ENCODE measurements at places on chromosomes 11 and 22.

DNA sequence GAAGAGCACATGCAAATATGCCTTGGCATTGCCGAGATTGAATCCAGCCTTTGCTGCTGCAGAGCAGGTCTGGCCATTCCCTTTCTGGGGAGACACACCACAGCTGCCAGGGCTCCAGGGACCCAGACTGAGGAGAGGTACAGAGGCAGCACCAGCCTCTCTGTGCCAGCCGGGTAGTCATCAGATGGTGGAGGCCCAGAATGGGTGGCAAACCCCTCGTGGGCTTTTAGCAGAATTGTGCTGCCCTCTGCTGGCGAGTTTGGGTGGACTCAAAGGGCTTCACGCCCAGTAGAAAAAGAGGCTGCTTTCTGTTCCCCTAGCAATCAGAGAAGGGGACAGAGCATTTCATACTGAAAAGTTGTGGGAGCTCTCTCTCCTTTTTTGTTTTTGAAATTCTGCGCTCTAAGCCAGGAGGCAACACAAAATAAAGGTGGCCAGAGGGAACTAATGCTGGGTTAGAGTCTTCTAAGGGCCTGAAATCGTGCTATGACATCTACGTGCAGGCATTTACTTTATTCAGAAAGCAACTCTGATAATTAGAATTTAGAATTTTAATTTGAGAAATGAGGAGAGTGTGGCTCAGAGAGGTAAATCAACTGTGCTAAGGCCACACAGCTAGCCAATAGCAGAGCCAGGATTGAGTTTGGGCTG lies 158.8 kb upstream of the NAV2 start:
- DNase-seq = peak; percentile 68

GRCh38 chr22:31750365-31751284 lies 693 bp upstream of the PRR14L start:
- no peak for DNase-seq

- DNase-seq = peak; percentile 40
Measured at GRCh38 chr11:40797981-40798380, 661.5 kb downstream of the LRRC4C start.

DNA sequence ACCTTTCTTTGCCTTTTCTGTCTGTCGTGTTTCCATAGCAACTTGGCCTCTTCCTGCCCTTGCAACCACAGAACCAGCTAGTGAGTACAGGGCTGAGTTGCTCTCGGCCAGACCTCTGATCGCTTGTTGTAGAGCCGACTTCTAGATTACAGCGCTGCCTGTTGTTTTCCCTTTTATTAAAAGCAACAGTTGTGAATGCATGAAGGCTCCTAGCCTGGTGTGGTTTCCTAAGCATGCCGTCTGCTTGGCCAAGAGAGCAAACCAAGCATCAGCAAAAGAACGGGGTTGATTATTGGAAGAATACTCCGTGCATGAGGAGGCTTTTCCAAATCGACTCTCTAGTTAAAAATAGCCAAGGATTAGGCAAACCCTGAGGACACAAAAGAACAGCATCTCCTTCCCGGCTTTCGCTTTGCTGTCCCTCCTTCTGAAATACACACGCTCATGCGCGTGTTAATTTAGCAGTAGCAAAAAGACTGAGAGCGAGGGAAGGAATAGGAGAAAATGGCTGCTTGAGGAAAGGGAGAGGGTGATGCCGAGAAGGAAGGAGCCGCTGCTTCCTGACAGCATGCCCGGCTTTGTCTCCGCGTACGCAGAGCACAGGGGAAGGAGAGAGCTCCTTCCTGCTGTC lies 71.5 kb upstream of the TTC12 start:
- DNase-seq = peak; percentile 74

GRCh38 chr11:124174001-124174583 lies 9.1 kb upstream of the OR10D3 start:
- DNase-seq = peak; percentile 47

DNA sequence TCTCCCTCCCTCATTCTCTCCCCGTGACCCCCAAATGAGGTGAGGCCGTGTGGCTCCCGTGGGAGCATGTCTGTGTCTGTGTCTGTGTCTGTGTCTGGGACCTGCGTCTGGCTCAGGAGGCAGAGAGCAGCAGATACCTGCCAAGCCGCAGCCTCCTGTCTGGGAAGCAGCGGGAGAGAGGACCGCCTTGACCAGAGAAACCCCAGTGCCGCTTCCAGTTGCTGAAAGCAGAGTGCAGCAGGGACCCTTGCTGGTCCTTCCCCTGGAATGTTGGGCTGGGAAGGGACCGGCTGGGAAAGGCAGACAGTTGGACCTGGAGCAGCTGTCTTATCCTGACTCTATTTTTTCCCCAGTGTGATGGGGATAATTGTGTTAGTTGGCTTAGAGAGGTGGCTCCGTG lies 525 bp downstream of the CSDC2 start:
- no peak for DNase-seq

DNA sequence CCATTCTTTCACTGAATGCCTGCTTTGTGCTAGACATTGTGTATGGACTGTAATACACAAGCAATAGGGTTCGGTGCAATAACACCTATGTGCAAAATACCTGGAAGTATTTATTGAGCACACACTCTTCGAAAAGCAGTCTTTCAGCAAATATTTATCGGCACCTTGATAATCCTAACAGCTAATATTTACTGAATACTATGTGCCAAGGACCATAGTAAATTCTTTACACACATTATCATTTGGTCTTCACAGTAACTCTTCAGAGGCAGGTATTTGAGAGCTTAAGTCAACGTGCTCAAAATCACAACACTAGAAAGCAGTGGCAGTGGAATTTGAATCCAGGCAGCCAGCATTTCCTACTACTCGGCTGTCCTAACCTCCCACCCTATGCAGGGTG lies 2.2 kb downstream of the B3GNT6 start:
- DNase-seq = no peak

DNA sequence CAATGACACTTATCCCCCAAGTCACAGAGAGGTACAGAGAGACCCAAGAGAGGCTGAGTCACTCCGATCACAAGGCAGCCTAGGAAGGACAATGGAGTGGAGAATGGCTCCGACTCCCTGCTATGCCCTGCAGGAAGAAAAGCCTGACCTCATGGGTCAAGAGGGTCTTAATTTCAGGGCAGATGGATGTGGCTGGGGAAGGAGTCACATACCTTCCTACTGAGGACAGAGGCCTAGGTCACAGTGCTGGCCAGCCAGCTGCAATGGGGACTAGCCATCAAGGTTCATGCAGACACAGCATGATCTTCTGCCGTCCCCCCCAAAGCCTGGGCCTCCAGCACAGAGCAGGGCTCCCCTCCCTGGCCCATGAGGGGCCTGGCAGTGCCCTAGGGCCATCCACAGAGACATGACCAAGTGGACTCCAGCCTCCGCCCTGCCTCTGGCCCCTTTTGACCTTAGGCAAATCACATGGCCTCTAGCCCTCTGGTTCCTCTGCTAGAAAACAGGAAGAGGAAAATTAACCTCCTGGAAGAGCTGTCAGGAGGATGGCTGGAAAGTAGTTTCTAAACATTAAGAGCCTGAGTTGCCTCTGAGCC lies 1.8 kb downstream of the ARRB1 start:
- no peak for DNase-seq

DNA sequence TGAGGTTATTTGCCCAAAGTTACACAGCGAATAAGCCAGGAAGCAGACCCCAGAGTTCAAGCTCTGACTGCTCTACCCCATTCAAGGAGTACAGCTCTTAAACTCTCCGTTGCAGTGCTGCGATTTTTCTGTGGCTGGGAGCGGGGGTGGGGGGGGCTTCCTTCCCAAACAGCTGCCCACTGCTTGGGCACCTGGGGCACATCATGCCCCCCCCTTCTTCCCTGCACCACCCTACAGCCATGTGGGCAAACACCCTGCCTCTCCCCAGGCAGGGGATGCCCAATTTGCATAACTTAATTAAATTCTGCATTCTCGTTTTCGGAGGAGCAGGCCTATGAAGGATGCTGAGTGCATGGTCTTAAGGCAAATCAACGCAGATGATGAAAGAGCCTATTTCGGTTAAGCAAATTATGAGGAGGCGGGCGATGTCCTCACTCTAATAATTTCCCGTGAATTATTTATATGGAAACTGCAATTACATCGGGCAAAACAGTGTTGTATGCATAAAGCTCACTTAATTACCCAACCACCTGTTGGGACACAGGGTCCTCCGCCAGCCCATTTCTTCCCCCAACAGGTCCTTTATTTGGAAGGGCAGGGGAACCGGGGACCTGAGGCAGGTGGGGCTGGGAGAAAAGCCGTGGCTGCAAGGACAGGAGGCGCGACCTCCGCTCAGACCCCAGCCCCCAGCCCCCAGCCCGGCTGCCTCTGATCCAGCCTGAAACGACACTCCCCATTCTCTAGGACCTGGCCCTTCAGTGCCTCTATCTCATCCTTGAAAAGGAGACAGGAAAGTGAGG lies 610.5 kb downstream of the BUD13 start:
- DNase-seq = no peak

GRCh38 chr11:102260241-102260640 lies 57.0 kb upstream of the BIRC3 start:
- DNase-seq = peak; percentile 56

DNA sequence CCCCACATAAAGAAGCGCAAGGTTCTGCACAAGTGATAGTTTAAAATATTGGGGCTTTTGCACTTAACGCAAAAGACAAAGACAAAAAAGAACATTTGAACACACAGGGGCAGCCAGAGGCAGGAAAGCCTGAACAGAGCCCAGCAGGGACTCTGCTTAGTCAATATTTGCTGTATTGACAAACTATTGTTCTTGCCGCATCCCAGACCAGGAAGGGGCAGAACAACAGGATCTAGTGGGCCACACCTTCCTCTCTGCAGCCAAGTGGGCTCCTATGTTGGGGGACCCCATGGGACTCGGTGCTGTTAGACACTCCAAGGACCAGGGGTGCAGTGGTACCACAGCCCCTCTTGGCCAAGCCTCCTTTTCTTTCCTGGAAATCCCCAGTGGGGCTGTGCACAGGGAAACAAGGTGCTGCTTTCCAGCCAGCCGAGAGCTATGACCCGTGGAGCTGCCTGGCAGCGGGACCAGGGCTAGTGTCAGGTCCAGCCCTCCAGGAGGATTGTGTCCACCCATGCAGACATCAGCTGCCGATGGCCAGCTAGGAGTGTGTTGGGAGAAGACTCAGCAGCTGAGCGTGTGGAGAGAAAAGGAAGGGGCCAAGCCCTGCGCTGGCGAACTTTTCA lies 43.3 kb upstream of the ANO1 start:
- no peak for DNase-seq

DNA sequence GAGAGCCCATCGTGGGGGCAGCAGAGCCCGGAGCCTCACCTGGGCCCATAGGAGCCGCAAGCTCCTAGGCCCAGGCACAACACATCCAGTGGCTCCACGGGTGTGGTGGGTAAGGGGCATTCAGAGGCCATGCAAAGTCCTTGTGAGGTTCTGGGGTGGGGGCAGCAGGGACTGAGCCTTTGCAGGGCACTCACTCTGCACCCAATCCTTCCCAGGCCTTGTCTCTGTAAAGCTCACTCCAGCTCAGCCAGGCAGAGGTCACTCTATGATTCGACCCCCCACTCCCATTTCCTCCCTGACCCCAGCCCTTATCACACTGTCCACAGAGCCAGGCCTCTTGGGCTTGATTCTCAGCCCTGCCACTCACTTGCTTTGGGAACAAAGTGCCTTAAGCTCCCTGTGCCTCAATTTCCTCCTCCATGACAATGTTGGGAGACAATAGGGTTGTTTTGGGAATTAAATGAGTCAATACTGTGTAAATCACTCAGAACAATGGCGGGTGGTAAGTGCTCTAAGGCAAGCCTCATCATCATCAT lies 46.6 kb downstream of the LRRC32 start:
- no peak for DNase-seq

DNA sequence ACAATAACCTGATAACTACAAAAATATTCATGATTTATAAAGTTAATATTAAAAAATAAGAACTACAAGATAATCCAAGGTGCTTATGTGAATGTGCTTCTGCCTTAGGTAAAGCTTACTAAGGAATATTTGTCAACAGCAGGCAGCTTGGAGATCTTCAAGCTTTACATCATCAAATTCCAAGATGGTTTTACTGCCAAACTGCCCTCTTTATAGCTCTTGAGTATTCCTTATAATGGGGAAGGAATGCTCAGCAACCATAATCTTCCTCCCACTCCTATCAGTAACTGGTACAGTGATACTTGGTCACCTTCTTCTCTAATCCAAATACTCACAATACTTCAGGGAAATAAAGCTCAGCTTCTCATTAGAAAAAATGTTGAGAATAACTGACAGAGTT lies 30.1 kb downstream of the SBF2 start:
- DNase-seq = peak; percentile 84

- DNase-seq = peak; percentile 32
Measured at GRCh38 chr11:92227959-92228935, 3.6 kb downstream of the FAT3 start.

DNA sequence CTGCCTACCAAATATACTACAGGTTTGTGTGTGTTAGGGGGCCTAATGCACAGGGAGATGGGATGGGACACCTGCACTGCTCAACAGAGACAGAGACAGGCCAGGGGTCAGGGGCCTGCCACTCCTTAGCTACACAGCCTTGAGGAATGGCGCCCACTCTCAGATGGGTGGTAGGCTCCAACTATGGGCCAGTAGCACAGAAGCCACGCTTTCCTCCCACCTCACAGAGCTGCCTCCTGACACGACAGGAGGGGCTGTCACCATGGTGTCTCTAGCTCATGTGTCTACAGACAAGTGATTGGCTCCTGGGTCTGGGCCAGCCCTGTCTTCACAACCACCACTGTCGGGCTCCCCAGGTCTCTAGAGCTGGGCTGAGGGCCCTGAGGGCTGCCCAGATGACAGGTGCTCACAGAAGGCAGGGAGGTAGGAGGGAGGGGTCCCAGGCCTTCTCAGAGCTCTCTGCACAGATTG lies 81.8 kb downstream of the DGCR2 start:
- DNase-seq = no peak

DNA sequence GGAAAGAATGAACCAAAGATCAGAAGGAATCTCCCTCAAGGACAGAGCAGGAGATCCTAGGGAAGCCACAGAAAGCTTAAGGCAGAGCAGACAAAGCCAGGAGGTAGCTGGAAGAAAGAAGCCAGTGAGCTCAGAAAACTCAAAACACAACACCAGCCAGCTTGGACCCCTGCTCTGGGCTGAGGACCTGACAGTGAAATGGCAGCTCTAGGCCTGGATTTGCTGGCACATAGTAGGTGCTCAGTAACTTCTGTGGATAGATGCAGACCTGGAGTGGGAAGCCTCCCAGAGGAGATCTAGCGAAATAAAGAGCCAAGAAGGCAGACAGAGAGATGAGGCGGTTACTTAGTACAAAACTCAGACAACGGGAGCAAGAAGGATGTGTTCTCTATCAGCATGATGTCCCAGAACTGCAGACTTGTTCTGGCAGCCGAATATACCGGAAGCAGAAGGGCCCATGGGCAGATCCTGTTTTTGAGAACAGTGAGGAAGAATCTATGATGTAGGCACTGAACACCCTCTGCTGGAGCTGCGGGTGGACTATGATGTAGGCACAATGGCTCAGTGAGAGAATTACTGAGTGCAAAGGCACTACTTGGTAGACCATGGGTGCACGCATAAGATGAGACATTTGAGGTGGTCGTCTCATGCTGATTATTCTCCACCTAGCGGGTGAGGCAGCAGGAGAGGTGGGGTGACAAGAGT lies 4.8 kb downstream of the ROBO4 start:
- DNase-seq = no peak

Data from fibroblast of skin of right biceps (primary cell).